ENCODE measurements at places on chromosomes 12 and 14. TPM values are rescaled to one million over a fixed set of nuclear protein-coding genes. Genes with fewer than 3 reads are reported as not detected.

DNA sequence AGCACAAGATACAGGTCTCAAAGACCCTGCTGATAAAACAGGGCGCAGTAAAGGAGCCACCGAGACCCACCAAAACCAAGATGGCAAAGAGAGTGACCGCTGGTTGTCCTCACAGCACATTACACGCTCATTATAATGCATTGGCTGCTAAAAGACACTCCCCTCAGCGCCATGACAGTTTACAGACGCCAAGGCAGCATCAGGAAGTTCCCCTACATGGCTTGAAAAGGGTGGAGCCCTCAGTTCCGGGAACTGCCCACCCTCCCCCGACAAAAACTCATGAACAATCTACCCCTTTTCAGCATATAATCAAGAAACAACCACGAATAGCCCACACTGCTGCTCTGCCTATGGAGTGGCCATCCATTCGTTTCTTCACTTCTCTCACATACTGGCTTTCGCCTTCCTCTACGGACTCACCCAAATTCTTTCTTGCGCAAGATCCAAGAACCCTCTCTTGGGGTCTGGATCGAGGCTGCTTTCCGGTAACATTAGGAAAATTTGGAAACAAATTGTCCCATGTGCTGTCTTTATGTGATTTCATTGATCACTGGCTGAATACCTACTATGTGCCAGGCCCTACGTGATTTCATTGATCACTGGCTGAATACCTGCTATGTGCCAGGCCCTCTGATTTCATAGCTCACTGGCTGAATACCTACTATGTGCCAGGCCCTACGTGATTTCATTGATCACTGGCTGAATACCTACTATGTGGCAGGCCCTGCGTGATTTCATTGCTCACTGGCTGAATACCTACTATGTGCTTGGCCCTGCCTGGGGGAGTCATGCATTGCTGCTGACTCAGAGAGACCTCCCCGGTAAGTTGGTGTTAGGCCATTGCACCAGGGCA, 126.4 kb downstream of the PIWIL1 start:
- no peak for DNase-seq

- DNase-seq = peak; percentile 51
Measured at GRCh38 chr14:76320486-76320885, 55.5 kb upstream of the ESRRB start.

GRCh38 chr14:105091517-105092170, 26.4 kb upstream of the GPR132 start:
- no peak for DNase-seq

- DNase-seq = no peak
Measured at GRCh38 chr12:48003226-48004052, 837 bp downstream of the COL2A1 start.

Gene ANKRD33
- not detected for total RNA-seq
